Progenitor cell of endocrine pancreas (in vitro differentiated cells): ENCODE measurements at places on chromosomes 7 and 10. TPM values are rescaled to one million over a fixed set of nuclear protein-coding genes. Genes with fewer than 3 reads are reported as not detected.

DNA sequence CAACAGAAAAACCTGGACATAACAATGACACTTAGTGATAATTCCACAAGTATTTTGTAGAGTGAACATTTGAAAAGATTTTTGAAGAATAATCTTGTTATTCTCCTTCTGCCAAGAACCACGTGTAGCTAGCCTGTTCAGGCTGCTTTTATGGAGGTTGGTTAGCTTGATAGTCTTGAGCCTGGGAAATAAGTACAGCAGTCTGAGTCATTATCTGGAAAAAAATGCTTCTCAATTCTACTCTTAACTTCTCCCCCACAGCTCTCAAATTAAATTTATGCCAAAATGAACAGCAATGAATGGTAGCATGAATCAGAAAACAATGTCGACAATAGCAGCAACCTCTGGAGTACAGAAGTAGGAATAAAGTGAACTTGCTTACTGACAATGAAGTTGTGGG lies 63.2 kb downstream of the GPR37 start:
- no peaks in the 10 kb centered on the region for H3K36me3 ChIP-seq
- DNase-seq = no peak

- DNase-seq = no peak
- peaks cover 8% of the 10 kb centered on the region for H3K4me1 ChIP-seq
- H3K27me3 ChIP-seq = peaks cover 8% of the 10 kb centered on the region
These were observed 61.3 kb downstream of the CD36 start for GRCh38 chr7:80699721-80700256.

- peaks cover 7% of the 10 kb centered on the region for H3K4me1 ChIP-seq
- no peak for DNase-seq
- no peaks in the 10 kb centered on the region for H3K27me3 ChIP-seq
- H3K36me3 ChIP-seq = peaks cover 18% of the 10 kb centered on the region
- peak overlapping the region; percentile 37 for H3K27ac ChIP-seq
These were observed 34.6 kb upstream of the PPIF start for GRCh38 chr10:79312601-79313187.

DNA sequence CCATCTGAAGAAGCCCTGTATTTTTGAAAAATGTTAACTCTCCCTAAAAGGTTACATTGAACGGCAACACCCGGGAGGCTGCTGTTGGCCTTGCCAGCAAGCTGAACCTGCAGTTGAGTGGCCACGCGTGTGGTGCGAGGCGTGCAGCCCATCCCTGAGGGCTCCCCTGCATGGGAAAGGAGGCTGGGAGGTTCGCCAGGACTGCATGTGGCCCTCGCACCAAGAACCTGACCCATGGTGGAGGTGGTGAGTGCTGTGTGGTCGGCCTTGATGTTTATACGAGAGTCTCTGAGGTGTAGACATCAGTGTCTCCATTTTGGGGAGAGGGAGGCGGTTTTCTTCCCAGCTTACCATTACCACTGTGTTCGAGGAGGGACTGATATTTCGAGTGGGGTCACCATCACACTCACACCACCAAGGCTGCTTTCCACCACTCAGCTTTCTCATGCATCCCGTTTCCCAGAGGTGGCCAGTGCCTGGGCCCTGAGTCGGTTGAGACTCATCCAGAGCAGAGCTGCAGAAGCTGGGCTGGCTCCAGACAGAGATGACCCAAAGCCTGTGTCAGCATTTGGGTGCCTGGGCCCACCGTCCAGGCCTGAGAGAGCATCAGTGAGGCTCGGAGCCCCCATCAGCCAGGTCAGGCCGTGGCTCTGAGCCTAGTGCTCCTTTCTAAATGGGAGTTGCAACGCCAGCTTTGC lies 222.6 kb downstream of the EBF3 start:
- DNase-seq = no peak
- H3K27me3 ChIP-seq = no peaks in the 10 kb centered on the region
- H3K4me3 ChIP-seq = no peak overlapping the region
- no peaks in the 10 kb centered on the region for H3K4me1 ChIP-seq

GRCh38 chr7:99105756-99106155 lies 38.2 kb downstream of the SMURF1 start:
- H3K4me1 ChIP-seq = peaks cover 41% of the 10 kb centered on the region
- no peak for DNase-seq
- H3K27me3 ChIP-seq = no peaks in the 10 kb centered on the region
- H3K4me3 ChIP-seq = no peak overlapping the region
- H3K27ac ChIP-seq = no peak overlapping the region

DNA sequence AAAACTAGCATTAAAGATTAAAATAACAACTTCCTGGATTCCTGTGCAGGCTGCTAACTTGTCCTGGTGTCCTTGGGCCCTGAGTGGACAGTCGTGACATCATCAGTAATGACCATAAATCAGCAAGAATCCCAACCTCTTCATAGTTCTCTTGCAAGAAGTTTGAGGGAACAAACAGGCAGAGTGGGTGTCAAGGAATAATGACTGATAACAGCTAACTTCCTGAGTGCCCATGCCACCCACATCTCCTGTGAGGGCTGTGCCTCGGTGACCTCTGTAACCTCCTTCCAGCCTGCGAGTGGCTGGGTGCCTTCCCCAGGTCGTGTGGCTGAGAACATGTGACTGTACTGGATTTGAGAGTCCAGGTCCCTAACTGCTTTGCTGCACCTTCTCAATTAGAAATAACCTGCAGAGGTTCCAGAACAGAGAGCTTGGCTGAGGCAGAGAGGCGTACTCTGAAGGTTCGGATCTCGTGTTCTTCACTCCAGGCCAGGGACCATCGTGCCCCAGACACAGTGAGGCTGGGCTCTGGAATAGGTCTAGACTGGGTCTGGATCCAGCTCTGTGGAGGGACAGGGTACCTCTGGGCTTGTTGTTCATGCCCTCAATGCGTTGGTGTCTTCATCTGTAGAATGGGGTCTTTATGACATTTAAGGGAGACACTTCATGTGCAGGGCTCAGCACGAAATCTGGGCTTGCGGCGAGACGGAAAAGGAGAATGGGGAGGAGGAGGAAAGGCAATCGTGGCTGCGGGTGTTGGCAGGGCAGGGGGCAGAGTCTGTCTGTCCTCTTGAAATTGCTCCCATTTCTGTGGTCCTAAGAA lies 313.1 kb upstream of the ZNF32 start:
- DNase-seq = no peak
- H3K36me3 ChIP-seq = no peaks in the 10 kb centered on the region
- H3K27ac ChIP-seq = no peak overlapping the region
- H3K4me3 ChIP-seq = no peak overlapping the region

- H3K4me3 ChIP-seq = no peak overlapping the region
- DNase-seq = no peak
- no peaks in the 10 kb centered on the region for H3K27me3 ChIP-seq
- peaks cover 2% of the 10 kb centered on the region for H3K36me3 ChIP-seq
These were observed 4.1 kb upstream of the TAS2R5 start for GRCh38 chr7:141785706-141786552.

DNA sequence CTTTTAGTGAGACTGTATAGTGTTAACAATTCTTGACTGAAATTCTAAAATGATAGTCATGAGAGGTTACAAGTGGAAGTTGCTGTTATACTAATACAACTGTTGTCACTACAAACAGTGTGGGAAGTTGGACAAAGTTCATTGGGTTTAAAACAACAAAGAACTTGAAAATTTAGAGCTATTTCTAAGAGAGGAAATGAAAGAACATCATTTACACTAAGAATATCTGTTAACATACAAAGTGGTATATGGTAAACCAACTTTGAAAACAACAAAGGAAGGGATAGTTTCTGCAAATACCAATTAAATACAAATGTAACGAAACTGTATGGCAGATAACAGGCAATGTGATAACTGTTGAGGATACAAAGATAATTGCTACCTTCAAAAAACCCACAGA lies 11.6 kb downstream of the MTPN start:
- DNase-seq = no peak
- H3K36me3 ChIP-seq = peaks cover 6% of the 10 kb centered on the region
- no peak overlapping the region for H3K4me3 ChIP-seq
- no peaks in the 10 kb centered on the region for H3K27me3 ChIP-seq

DNA sequence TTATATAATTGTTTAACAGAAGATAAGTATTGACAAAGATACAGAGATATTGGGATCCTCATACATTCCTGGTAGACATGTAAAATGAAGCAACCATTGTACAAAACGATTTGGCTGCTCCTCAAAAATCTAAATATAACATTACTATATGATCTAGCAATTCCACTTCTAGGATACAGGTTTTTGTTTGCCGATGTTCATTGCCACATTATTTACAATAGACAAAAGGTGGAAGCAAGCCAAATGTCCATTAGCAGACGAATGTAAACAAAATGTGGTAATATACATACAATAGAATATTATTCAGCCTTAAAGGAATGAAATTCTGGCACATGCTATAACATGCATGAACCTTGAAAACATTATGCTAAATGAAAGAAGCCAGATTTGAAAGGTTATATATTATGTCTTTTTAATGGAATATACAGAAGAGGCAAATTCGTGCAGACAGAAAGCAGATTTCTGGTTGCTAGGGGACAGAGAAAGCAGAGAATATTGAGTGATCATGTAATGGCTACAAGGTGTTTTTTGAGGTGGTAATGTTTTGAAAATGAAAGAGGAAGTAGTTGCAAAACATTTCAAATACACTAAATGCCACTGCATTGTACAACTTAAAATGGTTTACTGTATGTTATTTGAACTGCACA lies 44.9 kb downstream of the POLR1F start:
- no peaks in the 10 kb centered on the region for H3K27me3 ChIP-seq
- H3K27ac ChIP-seq = no peak overlapping the region
- H3K4me3 ChIP-seq = no peak overlapping the region
- DNase-seq = no peak
- H3K36me3 ChIP-seq = no peaks in the 10 kb centered on the region

DNA sequence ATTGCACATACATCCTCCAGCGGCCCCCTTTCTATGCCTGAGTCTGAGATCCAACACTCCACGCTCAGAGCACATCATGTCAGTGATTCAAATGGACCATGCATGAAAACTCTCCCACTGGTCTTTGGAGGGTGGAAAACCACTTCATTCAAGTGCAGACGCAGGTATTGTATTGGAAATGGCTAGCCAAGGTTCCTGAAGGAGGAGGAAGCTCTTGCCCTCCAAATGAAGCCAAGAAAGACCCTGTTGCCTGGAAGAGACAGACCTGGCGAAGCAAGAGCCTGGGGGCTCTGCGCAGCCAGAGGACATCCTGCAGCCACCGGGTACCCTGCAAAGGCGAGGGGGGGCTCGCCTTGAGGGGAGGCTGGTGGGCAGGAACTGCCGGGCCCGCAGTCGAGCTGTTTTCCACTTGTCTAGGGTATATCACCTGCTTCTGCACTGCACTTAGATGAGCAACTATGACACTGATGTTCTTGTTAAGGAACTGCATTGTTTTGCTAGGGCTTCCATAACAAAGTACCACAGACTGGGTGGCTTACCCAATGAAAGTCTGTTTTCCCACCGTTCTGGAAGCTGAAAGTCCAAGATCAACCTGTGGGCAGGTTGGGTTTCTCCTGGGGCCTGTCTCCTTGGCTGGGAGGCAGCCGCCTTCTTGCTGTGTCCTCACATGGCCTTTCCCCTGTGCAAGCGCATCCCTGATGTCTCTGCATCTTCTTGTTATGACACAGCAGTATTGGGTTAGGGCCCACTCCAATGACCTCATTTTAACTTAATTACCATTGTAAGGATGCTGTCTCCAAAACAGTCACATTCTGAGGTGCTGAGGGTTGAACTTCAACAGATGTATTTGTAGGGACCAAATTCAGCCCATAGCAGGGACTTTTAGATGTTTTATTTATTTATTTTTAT lies 233.4 kb downstream of the ARHGAP12 start:
- no peak for DNase-seq
- H3K27ac ChIP-seq = no peak overlapping the region
- H3K27me3 ChIP-seq = no peaks in the 10 kb centered on the region
- no peak overlapping the region for H3K4me3 ChIP-seq
- H3K4me1 ChIP-seq = no peaks in the 10 kb centered on the region
- no peaks in the 10 kb centered on the region for H3K36me3 ChIP-seq

GRCh38 chr10:126683466-126683865 lies 13.0 kb upstream of the C10orf90 start:
- H3K36me3 ChIP-seq = no peaks in the 10 kb centered on the region
- DNase-seq = no peak
- H3K4me1 ChIP-seq = peaks cover 5% of the 10 kb centered on the region

The CNTNAP2 gene
- 6.5 and 8.2 TPM in 2 replicates for total RNA-seq

The FZD1 gene
- 11.8 and 12.0 TPM in 2 replicates for total RNA-seq
